IgD-negative memory B cell (primary cell): ENCODE measurements at places on chromosomes 7 and 10. TPM values are rescaled to one million over a fixed set of nuclear protein-coding genes. Genes with fewer than 3 reads are reported as not detected.

Gene ENTPD1
- polyA plus RNA-seq, result 48.0 TPM

Gene FAM237B
- not detected for polyA plus RNA-seq

Gene METTL27
- polyA plus RNA-seq, result not detected

Gene CDK1
- polyA plus RNA-seq, result 0.46 TPM

Gene GIMAP7
- 24.1 TPM for polyA plus RNA-seq

Gene CAMK1D
- polyA plus RNA-seq, result 41.4 TPM

Gene PLXNA4
- not detected for polyA plus RNA-seq

Gene PPP1R3A
- not detected for polyA plus RNA-seq

Gene HTR7
- polyA plus RNA-seq, result not detected

Gene ZC3HAV1L
- polyA plus RNA-seq, result 0.80 TPM

Gene WEE2
- not detected for polyA plus RNA-seq

Gene CHST15
- polyA plus RNA-seq, result 15.4 TPM

Gene IL6
- polyA plus RNA-seq, result 3.8 TPM

Gene ASZ1
- not detected for polyA plus RNA-seq

Gene UPK3BL1
- 32.3 TPM for polyA plus RNA-seq

Gene HOXA4
- not detected for polyA plus RNA-seq

Gene BTBD16
- polyA plus RNA-seq, result not detected
